ENCODE measurements at places on chromosomes 3 and 15.

DNA sequence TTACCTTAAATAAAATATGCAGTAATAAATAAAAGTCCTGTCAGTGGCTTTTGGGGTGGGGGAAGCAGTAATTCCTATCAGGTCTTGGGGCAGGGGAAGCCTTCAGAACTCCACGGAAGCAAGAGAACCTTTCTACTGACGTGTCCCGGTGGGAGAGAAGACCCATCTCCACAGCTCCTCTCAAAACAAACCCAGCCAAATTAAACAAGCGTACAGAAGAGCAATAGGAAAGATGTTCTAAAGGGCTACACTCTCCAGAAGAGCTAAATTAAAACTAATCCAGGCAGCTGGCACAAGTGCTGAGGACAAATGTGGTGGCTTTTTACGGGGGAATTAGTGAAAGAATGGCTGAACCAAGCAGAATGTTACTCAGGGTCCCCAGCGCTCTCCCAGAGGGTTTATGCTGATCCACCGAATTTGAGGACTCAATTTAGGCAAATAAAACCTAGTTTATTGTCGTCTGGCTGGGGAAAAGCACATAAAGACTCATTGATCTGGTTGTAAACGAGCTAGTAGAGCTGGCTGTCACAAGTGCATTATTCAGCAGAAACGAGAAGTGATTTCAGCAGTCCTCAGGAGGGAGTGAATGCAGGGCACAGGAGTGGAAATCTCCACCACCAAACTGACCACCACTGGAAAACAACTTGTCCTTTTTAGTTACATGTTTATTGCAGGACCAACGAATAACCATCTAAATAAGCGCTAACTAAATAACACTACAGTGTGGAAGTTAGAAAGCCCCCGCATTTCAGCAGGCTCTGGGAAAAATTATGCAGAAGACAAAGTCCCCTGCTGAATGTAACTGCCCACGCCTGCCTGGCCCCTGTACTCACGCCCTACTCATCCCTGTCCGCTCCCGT lies 13.5 kb downstream of the BFSP2 start:
- no peak overlapping the region for H3K4me3 ChIP-seq
- H3K36me3 ChIP-seq: no peaks in the 10 kb centered on the region
- peak overlapping the region; percentile 55 for H3K27ac ChIP-seq
- peaks cover 6% of the 10 kb centered on the region for H3K4me1 ChIP-seq

DNA sequence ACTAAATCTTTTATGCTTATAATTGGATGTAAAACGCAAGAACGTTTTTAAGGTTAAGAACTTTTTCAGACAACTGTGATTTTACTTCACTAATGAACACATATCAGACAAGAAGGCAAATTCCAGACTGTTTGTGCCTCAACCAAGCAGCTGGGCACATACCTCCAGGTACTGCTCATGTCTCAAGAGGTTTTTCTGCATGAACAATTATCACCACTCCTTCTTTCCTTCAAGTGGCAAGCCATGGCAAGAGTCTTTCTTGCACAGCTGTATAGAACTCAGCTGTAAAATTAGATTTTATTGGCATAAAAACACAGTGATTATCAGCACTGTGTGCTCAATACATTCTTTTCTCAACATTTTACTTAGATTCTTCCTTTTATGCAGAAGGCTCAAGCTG lies 64.3 kb downstream of the FNDC3B start:
- H3K4me3 ChIP-seq: no peak overlapping the region
- H3K4me1 ChIP-seq: peaks cover 6% of the 10 kb centered on the region
- H3K36me3 ChIP-seq: no peaks in the 10 kb centered on the region
- H3K27me3 ChIP-seq: no peaks in the 10 kb centered on the region
- DNase-seq: no peak

- H3K4me1 ChIP-seq: peaks cover 4% of the 10 kb centered on the region
- H3K27me3 ChIP-seq: peaks cover under 1% of the 10 kb centered on the region
- peak overlapping the region; percentile 57 for H3K27ac ChIP-seq
- DNase-seq: peak; percentile 56
- no peaks in the 10 kb centered on the region for H3K36me3 ChIP-seq
Measured at GRCh38 chr15:90184119-90184785, 16.9 kb upstream of the SEMA4B start.

- no peaks in the 10 kb centered on the region for H3K27me3 ChIP-seq
- DNase-seq: no peak
Measured at GRCh38 chr3:47476644-47477199, 981 bp upstream of the SCAP start.

- peaks cover 15% of the 10 kb centered on the region for H3K4me1 ChIP-seq
- DNase-seq: peak; percentile 77
- H3K36me3 ChIP-seq: no peaks in the 10 kb centered on the region
- no peak overlapping the region for H3K27ac ChIP-seq
Measured at GRCh38 chr15:62977952-62978811, 64.4 kb upstream of the TPM1 start.

- H3K4me3 ChIP-seq: no peak overlapping the region
- no peak overlapping the region for H3K27ac ChIP-seq
- no peaks in the 10 kb centered on the region for H3K4me1 ChIP-seq
- no peaks in the 10 kb centered on the region for H3K27me3 ChIP-seq
- H3K36me3 ChIP-seq: no peaks in the 10 kb centered on the region
- DNase-seq: no peak
Measured at GRCh38 chr3:2452249-2452648, 353.6 kb downstream of the CNTN4 start.

- H3K27me3 ChIP-seq: no peaks in the 10 kb centered on the region
- DNase-seq: no peak
- H3K4me1 ChIP-seq: peaks cover 3% of the 10 kb centered on the region
Measured at GRCh38 chr15:59236394-59236793, 29.8 kb downstream of the LDHAL6B start.

DNA sequence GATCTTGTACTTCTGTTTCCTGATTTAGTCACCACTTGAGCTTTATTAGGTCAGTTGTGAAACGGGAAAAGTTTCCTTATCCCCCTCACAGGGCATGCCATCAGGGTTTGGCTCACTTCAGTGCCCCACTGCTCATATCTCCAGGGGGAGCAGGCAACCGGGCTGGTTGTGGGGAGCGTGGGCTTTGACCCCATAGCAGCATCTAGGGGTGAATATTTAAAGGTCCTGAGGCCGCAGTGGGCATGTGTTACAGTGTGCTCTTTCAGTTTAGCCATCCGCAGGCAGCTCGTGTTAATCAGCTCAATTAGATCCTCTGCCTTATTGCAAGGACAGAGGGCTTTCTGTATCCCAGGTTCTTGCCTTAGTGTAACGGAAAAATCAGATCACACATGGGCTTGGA lies 71.9 kb downstream of the MRPL46 start:
- H3K27ac ChIP-seq: no peak overlapping the region
- no peaks in the 10 kb centered on the region for H3K4me1 ChIP-seq
- no peak for DNase-seq
- no peaks in the 10 kb centered on the region for H3K27me3 ChIP-seq
- no peak overlapping the region for H3K4me3 ChIP-seq

GRCh38 chr3:8981296-8981695 lies 18.0 kb upstream of the RAD18 start:
- DNase-seq: no peak
- H3K4me3 ChIP-seq: no peak overlapping the region
- no peaks in the 10 kb centered on the region for H3K4me1 ChIP-seq
- no peaks in the 10 kb centered on the region for H3K36me3 ChIP-seq

GRCh38 chr3:39095778-39096177 lies 11.6 kb downstream of the GORASP1 start:
- H3K27ac ChIP-seq: no peak overlapping the region
- peaks cover 16% of the 10 kb centered on the region for H3K36me3 ChIP-seq
- H3K27me3 ChIP-seq: no peaks in the 10 kb centered on the region
- no peaks in the 10 kb centered on the region for H3K4me1 ChIP-seq

DNA sequence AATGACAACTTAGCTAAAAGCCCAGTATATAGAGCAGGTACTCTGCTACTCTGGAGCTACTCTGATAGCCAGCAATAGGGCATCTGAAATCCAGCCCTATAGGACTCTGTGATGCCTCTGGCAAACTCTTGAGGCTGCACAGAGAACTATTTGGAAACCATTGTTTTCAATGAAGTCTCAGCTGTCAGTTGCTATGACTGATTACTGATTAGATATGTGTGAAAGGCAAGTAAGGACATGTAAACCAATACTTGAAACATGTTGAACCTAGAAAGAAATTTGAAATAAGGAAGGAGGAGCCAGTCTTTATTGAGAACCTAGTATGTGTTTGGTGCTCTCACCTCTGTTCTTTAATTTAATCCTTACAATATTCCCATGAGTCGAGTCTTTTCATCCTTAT lies 40.2 kb upstream of the CRTC3 start:
- H3K4me3 ChIP-seq: no peak overlapping the region
- no peak overlapping the region for H3K27ac ChIP-seq
- H3K27me3 ChIP-seq: no peaks in the 10 kb centered on the region
- DNase-seq: no peak
- no peaks in the 10 kb centered on the region for H3K4me1 ChIP-seq

DNA sequence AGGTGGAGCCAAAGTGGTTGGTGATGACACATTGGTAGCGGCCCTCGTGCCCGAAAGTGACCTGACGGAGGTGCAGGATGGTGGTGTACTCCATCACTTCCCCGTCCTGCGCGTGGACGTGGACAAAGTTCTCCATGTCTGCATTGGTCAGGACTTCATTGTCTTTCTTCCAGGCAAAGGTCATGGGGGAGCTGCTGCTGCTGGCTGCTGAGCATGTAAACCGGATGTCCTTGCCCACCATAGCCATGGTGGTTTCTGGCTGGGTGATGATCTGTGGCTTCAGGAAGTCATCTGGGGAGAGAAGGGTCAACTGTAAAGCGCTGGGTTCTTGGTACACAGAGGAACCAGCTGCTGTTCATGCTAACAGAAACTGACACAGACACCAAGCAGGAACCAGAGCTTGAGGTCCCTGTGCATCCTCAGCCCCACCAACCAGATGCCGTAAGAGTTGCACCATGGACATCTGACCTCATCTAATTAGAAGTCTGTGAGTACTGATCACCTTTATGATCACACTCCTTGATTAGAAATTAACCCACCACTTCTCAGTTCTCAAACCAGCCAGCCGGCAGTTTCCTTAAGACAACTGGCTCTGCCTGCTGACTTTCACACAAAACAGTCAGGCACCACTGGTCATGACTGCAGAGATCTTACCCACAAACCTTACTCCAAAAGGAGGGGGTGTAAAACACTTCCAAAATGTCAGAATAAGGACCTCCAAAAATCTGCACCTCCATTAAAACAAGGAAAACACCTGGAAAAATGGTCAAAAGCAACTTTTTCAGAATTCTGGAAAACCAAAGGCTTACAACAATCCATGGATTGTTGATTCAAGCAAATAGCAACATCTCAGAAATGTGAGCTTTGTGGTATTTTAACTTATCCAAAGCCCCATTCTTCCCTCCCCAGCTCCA lies 114.6 kb downstream of the LRIG1 start:
- DNase-seq: no peak
- H3K4me1 ChIP-seq: no peaks in the 10 kb centered on the region
- H3K36me3 ChIP-seq: peaks cover 27% of the 10 kb centered on the region
- H3K27me3 ChIP-seq: no peaks in the 10 kb centered on the region
- no peak overlapping the region for H3K4me3 ChIP-seq

DNA sequence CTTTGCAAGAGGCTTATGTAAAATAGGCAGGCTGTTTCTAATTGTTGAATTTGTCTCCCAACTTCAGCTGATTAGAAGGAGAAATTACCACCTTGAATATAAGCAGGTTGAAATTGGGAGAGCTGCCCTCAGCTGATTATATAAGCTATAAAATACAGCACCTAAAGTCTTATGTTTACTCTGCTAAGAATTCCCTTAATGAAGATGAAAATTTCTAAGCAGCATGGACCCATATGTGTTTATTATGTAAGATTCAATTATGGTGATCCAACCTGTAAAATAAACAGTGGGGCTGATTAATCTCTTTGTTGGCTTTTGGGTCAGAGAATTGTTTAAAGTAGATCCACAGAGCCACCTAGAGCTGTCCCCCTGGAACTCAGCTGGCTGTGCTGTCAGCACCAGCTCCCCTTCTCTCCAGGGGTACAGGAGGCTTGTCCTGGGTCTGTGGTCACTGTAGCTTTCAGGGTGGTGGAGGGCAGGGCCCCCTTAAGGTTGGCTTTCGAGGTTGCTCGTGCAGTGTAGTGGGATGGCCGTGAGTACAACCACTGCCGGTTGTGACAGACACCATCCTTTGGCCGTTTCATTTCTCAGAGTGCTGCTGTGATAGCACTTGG lies 9.5 kb downstream of the SLCO3A1 start:
- no peak for DNase-seq
- H3K36me3 ChIP-seq: no peaks in the 10 kb centered on the region
- no peak overlapping the region for H3K4me3 ChIP-seq
- H3K4me1 ChIP-seq: peaks cover 30% of the 10 kb centered on the region

GRCh38 chr3:150681057-150681456 lies 22.7 kb downstream of the ERICH6 start:
- H3K4me3 ChIP-seq: no peak overlapping the region
- no peaks in the 10 kb centered on the region for H3K27me3 ChIP-seq
- H3K36me3 ChIP-seq: no peaks in the 10 kb centered on the region
- H3K4me1 ChIP-seq: no peaks in the 10 kb centered on the region

GRCh38 chr3:32359766-32360492 lies 31.7 kb upstream of the CMTM7 start:
- no peaks in the 10 kb centered on the region for H3K36me3 ChIP-seq
- peaks cover 6% of the 10 kb centered on the region for H3K27me3 ChIP-seq
- no peak overlapping the region for H3K4me3 ChIP-seq
- H3K27ac ChIP-seq: no peak overlapping the region

- peaks cover 16% of the 10 kb centered on the region for H3K27me3 ChIP-seq
- no peaks in the 10 kb centered on the region for H3K36me3 ChIP-seq
- no peak overlapping the region for H3K4me3 ChIP-seq
- DNase-seq: no peak
- no peak overlapping the region for H3K27ac ChIP-seq
Measured at GRCh38 chr15:40823572-40824343, 4.8 kb downstream of the PPP1R14D start.

- H3K27me3 ChIP-seq: no peaks in the 10 kb centered on the region
- H3K36me3 ChIP-seq: peaks cover 5% of the 10 kb centered on the region
- peak; percentile 94 for DNase-seq
- peak overlapping the region; percentile 94 for H3K27ac ChIP-seq
Measured at GRCh38 chr3:156675830-156676767, 1.7 kb downstream of the TIPARP start.

DNA sequence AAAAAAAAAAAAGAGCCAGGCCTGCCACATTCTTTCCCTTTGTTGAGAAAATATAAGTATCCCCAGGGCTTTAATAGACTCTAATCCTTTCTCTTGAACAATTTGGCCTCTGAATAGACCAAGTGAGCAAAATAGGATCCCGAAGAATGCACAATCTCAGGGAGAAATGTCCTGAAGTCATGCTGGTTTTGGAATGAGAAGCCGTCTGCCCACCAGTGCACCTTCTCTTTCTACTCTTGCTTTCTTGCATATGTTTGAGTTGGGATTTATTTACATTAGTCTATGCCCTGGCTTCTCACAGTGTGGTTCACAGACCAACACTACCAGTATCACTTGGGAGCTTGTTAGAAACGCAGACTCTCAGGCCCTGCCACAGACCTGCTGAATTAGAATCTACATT lies 153.0 kb downstream of the ZNF621 start:
- H3K27me3 ChIP-seq: no peaks in the 10 kb centered on the region
- DNase-seq: no peak
- no peaks in the 10 kb centered on the region for H3K4me1 ChIP-seq
- no peaks in the 10 kb centered on the region for H3K36me3 ChIP-seq
- H3K4me3 ChIP-seq: no peak overlapping the region

DNA sequence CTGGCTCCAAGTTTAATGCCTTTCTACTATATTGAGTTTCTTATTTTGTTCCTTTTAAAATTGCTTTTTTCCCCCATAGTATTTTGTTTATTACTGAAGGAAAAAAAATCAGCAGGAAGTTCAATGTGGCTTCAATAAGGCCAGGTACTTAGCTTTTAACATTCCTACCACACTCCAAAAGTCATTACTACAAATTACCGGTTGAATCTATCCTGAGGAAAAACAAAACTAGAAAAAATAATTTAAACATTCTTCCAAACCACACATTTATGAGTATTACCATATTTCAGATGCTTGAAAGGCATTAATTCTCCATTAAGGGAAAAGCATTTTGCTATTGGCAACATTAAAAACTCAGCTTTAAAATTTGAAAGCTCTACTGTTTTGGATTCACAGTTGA lies 20.2 kb upstream of the TNFSF10 start:
- H3K4me3 ChIP-seq: no peak overlapping the region
- H3K36me3 ChIP-seq: no peaks in the 10 kb centered on the region
- no peak for DNase-seq
